Neural crest cell (in vitro differentiated cells): ENCODE measurements at places on chromosomes 6 and 20.

- DNase-seq, result no peak
- H3K4me3 ChIP-seq, result no peak overlapping the region
- H3K4me1 ChIP-seq, result no peaks in the 10 kb centered on the region
- H3K27ac ChIP-seq, result no peak overlapping the region
- H3K27me3 ChIP-seq, result no peaks in the 10 kb centered on the region
- no peaks in the 10 kb centered on the region for H3K36me3 ChIP-seq
Observed at GRCh38 chr6:93974332-93974731, 555.0 kb upstream of the EPHA7 start.

GRCh38 chr6:40735121-40735520 lies 148.0 kb upstream of the LRFN2 start:
- no peak overlapping the region for H3K4me3 ChIP-seq
- H3K4me1 ChIP-seq, result peaks cover 16% of the 10 kb centered on the region
- H3K36me3 ChIP-seq, result no peaks in the 10 kb centered on the region
- H3K27me3 ChIP-seq, result no peaks in the 10 kb centered on the region
- no peak for DNase-seq

DNA sequence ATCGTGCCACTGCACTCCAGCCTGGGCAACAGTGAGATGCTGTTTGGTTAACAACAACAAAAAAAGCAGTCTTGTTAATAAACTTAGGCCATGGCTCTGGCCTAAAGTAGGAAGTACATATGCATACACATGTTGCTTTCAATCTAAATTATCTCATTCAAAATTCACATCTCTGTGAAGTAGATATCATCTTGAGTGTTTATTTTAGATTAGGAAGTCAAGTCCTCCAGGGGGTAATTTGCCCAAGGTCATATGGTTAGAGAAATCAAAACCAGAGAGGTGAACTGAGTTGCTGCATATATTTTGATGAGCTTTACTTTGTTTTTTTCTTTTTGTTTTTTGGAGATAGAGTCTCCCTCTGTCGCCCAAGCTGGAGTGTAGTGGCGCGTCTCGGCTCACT lies 52.8 kb downstream of the B4GALT5 start:
- no peak overlapping the region for H3K4me3 ChIP-seq
- no peak overlapping the region for H3K27ac ChIP-seq
- peaks cover 32% of the 10 kb centered on the region for H3K4me1 ChIP-seq
- no peak for DNase-seq

DNA sequence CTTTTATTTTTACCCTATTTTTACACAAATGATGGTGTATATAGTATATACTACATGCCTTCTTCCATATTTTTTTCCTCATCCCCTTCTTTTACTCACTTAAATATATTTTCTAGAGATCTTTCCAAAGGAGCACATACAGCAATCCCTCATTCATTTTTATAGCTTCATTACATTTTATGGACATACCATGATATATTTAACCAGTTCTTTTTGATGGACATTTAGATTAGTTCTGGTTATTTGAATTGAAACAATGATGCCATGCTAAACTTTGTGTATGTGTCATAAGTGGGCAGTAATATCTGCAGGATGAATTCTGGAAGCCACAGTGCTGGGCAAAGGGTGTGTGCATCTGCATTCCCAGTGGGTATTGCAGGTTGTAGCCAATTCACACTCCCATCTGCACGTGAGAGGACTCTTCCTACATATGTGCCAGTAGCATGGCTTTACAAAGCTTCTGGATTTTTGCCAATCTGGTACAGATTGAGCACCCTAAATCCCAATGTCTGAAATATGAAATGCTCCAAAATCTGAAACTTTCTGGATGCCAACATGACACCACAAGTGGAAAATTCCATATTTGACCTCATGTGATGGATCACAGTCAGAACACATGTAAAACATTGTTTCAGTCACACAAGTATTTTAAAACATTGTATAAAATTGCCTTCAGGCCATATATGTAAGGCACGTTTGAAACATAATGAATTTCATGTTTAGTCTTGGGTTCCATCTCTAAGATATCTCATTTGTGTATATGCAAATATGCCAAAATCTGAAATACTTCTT lies 127.2 kb downstream of the ARID1B start:
- no peaks in the 10 kb centered on the region for H3K27me3 ChIP-seq
- H3K36me3 ChIP-seq, result no peaks in the 10 kb centered on the region
- H3K4me1 ChIP-seq, result peaks cover 8% of the 10 kb centered on the region

- H3K36me3 ChIP-seq, result peaks cover 14% of the 10 kb centered on the region
- H3K4me3 ChIP-seq, result no peak overlapping the region
- peaks cover 24% of the 10 kb centered on the region for H3K4me1 ChIP-seq
- peak overlapping the region; percentile 45 for H3K27ac ChIP-seq
- H3K27me3 ChIP-seq, result no peaks in the 10 kb centered on the region
Observed at GRCh38 chr6:113122060-113122459, 735.1 kb upstream of the MARCKS start.
